Neural crest cell (in vitro differentiated cells): ENCODE measurements at places on chromosomes 7 and 10.
A peak's percentile ranks its signal among the peaks of the same experiment; 100 is the strongest.

GRCh38 chr10:102159051-102159597, 6.9 kb downstream of the NOLC1 start:
- no peak for DNase-seq

- no peak for DNase-seq
Observed at GRCh38 chr10:132974886-132975830, 32.8 kb upstream of the CFAP46 start.

DNA sequence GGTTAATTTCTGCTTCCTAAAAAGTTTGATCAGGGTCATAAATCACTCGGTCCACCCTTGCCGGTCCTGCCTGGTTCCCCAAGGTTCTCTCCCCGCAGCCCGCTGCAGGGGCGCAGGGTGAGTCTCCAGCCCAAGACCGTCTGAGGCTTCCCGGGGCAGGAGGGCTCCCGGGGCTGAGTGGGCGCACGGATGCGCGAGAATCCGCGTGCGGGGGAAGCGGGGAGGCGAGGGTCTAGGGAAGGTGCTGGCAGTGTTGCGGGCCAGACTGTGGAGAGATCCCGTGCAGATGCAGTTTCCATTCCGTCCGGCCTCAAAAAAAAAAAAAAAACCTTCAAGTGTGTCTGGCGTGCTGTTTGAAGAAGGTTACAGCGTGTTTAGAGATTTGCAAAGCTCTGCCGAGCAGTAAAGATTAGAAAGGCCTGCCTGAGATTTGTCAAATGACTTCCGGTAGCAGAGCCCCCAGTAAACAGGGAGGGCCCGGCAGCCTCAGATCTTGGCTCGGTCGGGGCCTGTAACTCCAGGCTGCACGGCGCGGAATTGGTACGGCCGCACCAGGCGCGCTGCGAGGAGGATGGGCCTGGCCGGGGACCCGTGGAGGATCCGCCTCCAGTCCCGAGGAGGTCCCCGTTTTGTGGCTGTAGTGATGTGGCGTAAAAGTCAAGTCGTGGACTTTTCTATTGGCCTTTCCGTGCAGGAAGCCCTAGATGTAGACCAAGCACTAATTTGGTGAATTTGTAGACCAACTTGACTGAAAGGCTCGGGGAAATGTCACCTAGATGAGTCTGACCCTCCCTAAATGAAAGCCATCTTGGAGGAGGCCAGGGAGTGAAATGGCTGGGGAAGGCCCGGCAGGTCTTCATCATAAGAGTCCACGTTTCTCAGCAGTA, 293.2 kb upstream of the NFE2L3 start:
- DNase-seq, result peak; percentile 21

DNA sequence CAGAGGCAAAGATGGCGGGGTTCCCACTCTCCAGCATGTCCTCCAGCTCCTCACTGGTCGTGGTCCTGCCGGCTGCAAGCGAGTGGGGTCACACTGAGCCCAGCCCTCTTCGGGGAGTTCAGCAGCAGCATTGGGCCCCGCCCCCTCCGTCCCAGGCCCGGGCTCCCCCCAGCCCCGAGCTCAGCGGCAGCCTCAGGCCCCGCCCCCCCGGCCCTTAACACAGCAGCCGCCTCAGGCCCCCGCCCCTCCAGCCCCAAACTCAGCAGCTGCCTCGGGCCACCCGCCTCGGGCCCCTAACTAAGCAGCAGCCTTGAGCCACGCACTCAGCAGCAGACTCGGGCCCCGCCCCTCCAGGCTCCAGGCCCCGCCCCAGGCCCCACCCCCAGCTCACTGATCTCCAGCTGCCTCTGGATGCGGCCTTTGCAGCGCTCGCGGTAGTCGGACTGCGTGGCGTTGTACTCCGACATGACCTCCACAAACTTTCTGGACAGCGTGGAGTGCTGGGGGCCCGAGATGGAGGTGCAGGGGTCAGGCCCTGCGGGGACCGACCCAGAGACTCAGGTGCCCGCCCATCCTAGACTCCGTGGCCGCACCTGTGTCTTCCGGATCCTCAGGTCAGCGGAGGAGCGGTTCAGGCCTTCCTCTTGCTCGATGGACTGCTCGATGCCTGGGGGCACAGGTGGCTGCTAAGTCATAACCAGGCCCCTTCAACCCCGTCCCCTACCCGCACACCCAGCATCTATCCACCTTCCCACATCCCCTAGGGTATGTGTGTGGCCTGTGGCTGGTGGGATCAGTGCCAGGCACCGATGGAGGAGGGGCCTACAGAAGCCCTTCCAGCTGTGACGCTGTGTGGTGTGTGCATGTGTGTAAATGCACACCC, 15.5 kb downstream of the STX1A start:
- peak; percentile 65 for DNase-seq

GRCh38 chr7:4003503-4003902, 678.6 kb upstream of the FOXK1 start:
- no peak for DNase-seq
